CD4-positive, alpha-beta T cell treated with Interleukin-6 at 100 ng/mL for 8 hours (primary cell): ENCODE measurements at places on chromosomes 1 and 21.

DNA sequence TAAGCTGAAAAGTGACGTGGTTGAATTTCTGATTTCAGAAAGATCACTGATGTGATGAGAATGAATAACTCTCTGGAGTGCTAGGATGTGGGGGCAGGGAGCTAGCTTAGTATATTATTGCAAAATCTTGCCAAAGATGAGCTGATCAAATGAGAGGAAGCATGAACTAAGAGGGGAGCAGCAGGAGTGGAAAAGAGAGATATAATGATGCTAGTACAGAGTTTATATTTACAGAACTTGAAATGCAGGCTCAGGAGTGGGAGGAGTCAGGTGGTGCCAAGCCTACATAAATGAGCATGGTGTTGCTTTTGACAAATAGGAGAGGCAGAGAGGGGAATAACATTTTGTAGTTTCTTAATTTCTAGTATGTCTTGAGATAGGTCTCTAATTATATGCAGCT lies 38.1 kb upstream of the NBL1 start:
- no peak for DNase-seq

- DNase-seq, result no peak
Observed at GRCh38 chr1:162264108-162264507, 112.5 kb downstream of the SPATA46 start.

GRCh38 chr1:11272832-11273594 lies at the start of gene UBIAD1:
TSS of gene UBIAD1 (plus strand) at chr1:11273198. CDS start at chr1:11273532, 334 bp downstream.
- DNase-seq, result peak; percentile 91

- no peak for DNase-seq
Observed at GRCh38 chr21:35737899-35738346, 322.4 kb downstream of the SETD4 start.

DNA sequence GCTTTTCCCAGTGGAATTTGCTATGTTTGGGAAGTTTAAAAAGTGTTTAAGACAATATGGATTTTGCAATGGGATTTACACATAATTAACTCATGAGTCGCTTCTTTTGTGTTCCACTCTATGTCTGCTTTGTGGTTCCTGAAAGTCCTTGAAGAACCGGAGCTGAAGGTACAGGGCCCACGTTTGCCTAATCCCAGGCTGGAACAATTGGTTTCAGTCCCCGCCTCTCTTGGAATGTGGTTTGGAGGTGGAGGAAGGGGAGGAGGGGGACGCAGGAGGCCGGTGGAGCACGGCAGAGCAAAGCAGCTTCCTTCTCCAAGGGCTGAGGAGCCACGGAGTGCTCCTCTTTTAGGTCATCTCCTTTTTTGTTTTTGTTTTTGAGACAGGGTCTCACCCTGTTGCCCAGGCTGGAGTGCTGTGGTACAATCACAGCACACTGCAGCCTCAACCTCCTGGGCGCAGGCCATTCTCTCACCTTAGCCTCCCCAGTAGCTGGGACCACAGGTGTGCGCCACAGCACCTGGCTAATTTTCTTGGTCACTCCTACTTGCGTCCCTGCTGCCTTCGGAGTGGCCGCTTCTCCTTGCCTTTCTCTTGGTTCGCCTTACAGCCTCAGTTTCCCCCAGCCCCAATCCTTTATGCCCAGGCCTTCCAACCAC lies 129.5 kb upstream of the ERRFI1 start:
- DNase-seq, result no peak

DNA sequence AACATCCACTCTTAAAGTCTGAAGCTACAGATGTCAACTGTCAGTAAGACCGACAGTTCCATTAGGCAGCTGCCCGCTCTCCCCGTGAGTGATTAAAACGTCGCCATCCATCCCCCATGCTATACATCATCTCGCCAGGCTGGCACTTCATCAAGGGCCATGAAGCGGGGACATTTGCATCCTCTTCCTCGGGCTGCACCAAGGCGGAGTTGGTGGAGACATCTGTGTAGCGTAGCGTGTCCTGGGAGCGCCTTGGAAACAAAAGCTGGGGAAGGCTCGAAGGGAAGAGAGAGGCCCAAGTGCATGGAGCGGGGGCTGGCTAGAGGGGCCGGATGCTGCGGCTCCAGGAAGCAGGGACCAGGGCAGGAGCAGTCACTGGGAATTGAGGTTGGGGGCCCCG lies 250.1 kb downstream of the KAZN start:
- no peak for DNase-seq

DNA sequence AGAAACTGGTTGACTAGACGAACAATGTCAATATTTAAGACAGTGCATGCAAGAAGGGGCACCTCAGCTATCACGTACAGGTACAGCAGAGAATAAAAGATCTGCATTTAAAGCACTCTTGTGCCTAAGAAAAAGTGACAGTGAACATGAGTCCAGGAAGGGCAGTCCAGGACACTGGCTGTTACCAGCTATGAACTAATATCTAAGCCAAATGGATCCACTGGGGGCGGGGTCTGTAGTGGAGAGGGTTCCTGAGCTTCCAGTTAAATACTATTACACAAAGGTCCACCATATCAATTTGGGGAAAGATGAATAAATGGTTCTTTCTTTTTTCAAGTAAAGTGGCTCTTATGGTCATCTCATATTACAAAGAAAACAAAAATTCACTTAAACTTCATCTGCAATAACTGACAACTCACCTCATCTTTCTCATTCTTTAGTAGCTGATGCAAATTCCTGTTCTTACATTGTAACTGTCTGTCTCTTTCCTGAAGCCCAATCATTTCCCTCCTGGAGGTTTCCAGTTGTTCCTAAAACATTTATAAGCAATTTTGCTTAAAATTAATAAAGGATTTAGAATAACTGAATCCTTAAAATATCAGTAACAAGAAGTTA lies 24.5 kb downstream of the SSX2IP start:
- DNase-seq, result no peak
